ENCODE measurements at places on chromosomes 2 and 18.

GRCh38 chr2:27710640-27711430 lies 47.1 kb downstream of the SLC4A1AP start:
- no peak for DNase-seq

GRCh38 chr2:127675331-127676261 lies at the start of gene LIMS2:
Gene LIMS2 (minus strand): TSS chr2:127675530. CDS start chr2:127675024, 506 bp downstream.
- no peak for DNase-seq

DNA sequence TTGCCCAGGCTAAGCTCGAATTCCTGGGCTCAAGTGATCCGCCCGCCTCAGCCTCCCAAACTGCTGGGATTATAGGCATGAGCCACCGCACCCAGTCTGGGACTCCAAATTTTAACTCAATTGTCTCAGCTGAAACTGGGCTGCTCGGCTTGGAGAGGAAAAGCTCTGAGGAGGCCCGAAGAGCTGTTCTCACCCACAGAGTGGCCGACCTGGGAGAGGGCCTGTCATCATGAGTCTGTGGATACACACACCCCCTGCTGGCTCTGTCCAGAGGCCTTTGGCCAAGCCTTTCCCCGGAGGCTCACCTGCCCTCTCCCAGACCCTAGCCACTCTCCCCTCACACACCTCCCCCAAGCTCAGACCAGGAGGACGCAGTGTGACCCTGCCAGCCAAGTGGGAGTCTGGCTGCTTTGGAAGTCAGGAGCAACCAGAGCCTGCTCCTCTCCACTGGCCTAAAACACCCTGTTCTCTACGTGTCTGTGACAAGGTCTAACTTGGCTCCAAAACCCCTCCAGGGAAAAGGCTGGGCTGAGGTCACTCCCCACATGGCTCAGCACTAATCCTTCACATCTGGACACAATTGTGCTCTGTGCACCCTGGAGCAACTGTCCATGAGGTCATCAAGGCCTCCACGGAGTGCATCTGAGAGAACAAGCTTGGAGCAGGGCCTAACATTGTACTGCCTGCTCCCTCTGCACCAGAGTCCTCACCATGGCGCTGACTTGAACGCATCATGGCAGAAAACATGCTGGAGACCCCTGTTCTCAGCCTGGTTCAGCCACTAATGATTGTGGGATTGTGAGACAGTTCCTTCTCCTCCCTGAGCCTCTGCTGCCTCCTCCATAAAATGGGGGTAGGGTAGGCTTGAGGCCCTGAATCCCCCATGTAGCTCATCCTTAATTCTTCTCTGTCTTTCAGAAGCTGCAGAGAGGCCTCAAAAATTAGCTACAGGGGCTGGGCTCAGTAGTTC lies 49.9 kb upstream of the RAB6C start:
- DNase-seq, result no peak

- DNase-seq, result no peak
These were observed 14.1 kb upstream of the CNNM3 start for GRCh38 chr2:96801786-96802595.

GRCh38 chr2:99789849-99790248 lies 300.0 kb upstream of the REV1 start:
- DNase-seq, result no peak

GRCh38 chr2:85414761-85415553 lies 3.6 kb upstream of the SH2D6 start:
- no peak for DNase-seq

GRCh38 chr18:24397131-24397693 lies 412 bp downstream of the OSBPL1A start:
- peak; percentile 37 for DNase-seq

DNA sequence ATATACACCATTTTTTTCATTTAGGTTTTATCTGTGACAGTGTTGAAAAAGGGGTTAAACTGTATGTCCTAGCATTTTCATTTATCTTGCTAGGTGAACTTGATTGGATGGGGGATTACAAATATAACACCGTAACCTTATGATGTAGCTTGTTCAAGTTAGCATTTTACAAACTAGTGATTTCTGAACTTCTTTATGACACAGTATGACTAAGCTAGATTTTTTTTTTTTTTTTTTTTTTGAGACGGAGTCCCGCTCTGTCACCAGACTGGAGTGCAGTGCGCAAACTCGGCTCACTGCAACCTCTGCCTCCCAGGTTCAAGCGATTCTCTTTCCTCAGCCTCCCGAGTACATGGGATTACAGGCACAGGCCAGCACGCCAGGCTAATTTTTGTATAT lies 47.1 kb downstream of the KCMF1 start:
- peak; percentile 45 for DNase-seq

DNA sequence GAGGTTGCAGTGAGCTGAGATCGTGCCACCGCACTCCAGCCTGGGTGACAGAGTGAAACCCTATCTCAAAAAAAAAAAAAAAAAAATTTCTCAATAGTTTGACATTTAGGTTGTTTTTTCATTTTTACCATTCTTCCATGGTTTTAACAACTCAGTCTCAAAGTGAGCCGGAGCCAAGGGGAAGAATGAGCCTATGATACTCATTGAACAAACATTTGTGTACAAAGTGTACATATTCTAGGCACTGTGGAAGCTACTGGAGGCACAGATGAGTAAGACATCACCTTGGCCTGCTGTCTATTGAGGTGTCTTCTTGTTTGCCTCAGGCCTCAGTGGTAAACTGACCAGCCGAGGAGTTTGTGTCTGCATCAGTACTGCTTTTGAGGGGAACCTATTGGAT lies 21.9 kb downstream of the CENPO start:
- no peak for DNase-seq

GRCh38 chr2:233997707-233998106 lies 52.8 kb upstream of the SPP2 start:
- DNase-seq, result no peak

- DNase-seq, result no peak
These were observed 44.5 kb downstream of the MYL12B start for GRCh38 chr18:3306391-3306790.

DNA sequence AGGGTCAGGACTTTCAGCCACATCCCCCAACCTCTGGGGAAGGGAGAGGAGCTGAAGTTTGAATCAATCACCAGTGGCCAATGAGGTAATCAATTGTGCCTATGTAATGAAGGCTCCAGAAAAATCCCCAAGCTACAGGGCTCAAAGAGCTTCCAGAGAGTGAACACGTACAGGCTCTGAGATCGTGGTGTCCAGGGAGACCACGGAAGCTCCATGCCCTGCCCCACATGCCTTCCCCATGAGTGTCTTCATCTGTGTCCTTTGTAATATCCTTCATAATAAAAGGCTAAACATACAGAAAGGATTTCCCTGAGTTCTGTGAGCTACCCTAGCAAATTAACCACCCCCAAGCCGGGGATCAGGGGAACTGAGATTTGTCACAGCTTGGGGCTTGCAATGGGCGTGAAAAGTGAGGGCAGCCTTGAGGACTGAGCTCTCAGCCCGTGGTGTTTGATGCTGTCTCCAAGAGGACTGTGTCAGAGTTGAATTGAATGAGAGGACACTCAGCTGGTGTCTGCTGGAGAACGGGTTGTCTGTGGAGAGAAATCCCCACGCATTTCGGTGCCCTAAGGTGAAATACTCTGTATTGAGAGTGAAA lies 25.5 kb upstream of the TUBB6 start:
- DNase-seq, result no peak

GRCh38 chr2:13000664-13001363 lies 284.1 kb downstream of the TRIB2 start:
- no peak for DNase-seq

- peak; percentile 77 for DNase-seq
These were observed 496 bp upstream of the ITGA4 start for GRCh38 chr2:181456660-181457120.

GRCh38 chr2:7984693-7985353 lies 697.0 kb upstream of the ID2 start:
- peak; percentile 61 for DNase-seq

DNA sequence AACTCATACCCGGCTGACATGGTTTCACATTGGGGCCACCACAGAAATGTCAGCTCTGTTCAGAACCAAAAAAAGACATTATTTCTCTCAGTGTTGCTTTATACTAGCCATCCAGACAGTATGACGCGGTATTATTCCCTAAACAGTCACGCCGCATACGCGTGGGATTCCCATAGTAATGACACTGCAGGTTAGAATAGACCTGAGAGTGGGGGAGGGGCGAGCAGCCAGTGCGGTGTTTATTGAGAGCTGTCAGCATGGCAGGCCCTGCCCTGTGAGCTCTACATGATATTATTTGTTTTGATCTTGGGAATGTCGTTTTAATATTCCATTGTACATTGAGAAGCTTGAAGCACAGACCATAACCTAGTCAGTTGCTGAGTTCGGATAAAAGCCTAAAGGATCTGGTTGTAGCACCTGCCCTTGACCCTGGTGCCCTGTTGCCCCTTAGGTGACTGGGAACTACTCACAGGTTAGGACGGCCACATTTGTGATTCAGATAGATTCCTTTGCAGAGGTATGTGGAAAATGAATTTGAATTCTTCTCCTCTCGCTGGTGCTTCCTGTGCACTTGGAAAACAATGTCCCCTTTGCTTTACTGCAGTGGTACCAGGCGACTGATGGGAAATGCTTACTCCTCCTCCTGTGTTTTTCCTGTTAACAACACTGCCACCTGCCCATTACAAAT lies 150.1 kb downstream of the ARHGAP28 start:
- no peak for DNase-seq

DNA sequence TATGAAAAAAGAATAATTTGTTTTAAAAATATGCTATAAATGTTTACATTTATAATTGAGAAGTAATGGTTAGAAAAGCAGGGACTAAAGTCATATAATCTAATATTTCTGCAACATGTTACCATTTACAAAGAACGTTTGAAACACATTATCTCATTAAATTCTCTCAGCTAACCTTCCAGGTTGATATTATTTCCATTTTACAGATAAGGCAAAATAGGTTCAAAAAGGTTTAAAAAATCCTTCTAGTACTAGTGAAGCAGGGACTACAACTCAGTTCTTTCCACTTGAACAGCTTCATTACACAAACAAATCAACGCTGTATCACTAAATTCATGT lies 875 bp downstream of the FASTKD1 start:
- no peak for DNase-seq

DNA sequence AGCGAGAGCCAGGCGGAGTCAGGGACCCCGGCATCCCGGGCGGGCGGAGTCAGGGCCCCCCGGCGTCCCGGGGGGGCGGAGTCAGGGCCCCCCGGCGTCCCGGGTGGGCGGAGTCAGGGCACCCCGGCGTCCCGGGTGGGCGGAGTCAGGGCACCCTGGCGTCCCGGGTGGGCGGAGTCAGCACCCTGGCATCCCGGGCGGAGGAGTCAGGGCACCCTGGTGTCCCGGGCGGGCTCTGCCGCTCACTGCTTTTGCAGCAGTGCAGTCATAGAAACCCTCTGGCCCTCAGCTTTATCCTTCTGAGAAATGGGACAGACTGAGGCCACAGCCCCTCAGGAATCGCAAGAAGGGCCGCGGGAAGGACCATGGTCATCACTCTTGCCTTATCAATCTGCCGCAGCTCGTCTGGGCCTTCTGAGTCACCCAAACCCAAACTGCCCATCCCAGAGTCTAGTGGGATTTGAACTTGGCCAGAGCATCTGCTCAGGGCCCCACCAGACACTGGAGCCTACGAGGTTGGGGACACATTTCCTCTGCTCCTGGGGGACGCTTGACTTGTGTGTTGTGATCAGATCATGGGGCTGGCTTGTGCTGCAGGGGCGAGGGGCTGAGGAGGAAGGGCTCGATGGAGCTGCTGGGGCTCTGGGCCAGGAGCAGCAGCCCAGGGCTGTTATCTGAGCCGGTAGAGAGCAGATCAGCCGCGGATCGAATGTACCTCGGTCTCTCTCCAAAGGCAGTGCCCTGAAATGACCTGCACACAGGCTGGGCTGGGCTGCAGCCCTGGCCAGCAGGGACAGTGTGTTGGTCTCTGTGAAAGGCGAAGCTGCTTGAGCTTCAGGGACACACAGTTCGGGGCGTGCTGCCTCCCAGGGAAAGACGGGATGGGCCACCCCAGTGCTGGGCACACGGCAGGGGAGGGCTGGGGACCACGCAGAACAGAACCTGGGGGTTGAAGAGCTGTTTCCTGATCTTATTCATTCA lies 290.1 kb upstream of the HDAC4 start:
- DNase-seq, result no peak

DNA sequence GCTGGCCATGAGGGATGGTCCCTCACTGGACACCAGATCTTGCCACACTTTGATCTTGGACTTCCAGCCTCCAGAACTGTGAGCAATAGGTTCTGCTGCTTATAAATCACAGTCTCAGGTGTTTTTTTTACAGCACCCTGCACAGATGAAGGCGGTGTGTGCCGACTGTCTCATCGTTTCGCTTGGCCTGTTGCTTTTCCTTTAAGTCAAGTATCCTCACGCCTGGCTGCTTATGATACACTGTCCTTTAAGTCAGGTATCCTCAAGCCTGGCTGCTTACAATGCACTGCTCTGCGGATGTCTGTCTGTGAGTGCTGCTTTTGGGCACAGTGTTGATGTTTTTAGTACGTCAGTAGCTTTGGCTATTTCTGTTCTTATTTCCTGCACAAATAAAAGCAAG lies 40.3 kb downstream of the SALL3 start:
- DNase-seq, result no peak

- no peak for DNase-seq
These were observed 29.4 kb downstream of the KANSL3 start for GRCh38 chr2:96608469-96609455.

- no peak for DNase-seq
These were observed 30.2 kb upstream of the ROCK1 start for GRCh38 chr18:21141668-21142422.

DNA sequence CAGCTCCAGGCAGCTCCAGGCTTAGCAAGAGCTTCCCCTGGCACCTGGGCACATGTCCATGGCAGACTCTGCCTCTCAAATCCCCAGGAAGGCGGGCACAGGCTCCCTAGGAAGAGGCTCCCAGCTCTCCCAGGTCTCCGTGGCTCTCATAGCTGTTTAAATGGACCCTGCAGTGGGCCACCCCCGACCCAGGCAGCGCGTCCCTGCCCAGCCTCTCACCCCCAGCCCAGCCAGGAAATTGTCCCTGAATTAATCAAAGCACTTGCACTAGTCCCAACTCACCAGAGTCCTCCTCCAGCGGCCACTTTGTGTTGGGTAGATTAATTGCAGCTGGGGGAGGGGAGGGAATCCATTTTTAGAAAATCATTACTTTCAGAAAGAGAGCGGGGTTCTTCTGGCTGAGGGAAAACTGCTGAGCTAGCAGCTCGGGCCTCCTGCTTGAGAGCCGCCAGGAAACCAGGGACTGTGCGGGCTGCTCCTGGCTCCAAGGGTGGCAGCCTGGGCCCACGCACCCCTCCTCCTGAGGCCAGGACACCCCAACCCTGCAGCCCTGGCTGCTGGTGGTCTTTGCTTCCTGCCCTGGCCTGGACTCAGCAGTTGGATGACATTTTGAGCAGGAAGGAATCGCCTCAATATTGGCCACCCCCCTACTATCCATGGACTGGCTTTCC lies 36.0 kb downstream of the SMAD7 start:
- DNase-seq, result no peak

GRCh38 chr2:8684540-8684877 lies 2.7 kb downstream of the ID2 start:
- DNase-seq, result peak; percentile 70

All from activated CD4-positive, alpha-beta T cell treated with anti-CD3 and anti-CD28 coated beads, Interleukin-2, Interleukin-4, amounts not matched to agents 100 ng/mL and 50 ng/mL, durations not matched to agents 16 hours and 8 hours (primary cell).